ENCODE measurements at places on chromosomes 1 and 21. TPM values are rescaled to one million over a fixed set of nuclear protein-coding genes. Genes with fewer than 3 reads are reported as not detected.

- H3K4me3 ChIP-seq = peak within 1 kb of the TSS; percentile 81
Measured at GRCh38 chr1:71047635-71048607, at the start of gene PTGER3. TSS of gene PTGER3 (minus strand) at chr1:71047816. CDS start at chr1:71047577, 239 bp downstream.

DNA sequence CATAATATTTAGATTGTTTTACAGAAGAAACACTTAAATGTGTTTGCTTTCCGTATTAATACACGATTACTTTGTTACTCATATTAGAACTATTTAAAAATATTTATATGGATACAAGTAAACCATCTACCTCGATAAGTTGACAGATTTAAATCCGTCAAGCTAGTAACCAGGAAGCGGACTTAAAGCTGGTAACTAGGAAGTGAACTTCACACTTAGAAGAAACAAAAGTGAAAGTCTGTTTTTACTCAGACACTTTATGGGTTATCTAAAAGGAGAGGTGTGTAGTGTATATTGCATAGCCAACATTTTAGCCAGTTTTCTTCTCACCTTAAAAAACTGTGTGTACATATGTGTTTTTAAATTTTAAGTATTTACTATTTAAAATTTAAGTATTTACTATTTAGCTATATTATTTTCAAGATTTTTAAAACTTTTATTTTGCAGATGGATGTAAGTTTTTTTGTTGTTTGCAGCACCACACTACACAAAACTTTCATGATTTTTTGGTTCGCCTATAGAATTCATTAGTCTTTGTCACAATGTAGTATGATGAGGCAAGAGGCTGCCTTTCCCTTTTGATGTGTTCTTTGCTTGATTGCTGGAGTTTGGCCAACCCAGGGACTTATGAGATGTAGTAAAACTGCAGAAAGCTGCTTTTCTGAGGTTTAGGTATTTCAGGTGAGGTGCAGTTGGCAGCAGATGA is 2.7 kb downstream of the USP25 start:
- H3K4me1 ChIP-seq = peaks cover 17% of the 10 kb centered on the region
- peak overlapping the region; percentile 98 for H3K4me3 ChIP-seq
- H3K27me3 ChIP-seq = no peaks in the 10 kb centered on the region
- peak overlapping the region; percentile 96 for H3K27ac ChIP-seq

DNA sequence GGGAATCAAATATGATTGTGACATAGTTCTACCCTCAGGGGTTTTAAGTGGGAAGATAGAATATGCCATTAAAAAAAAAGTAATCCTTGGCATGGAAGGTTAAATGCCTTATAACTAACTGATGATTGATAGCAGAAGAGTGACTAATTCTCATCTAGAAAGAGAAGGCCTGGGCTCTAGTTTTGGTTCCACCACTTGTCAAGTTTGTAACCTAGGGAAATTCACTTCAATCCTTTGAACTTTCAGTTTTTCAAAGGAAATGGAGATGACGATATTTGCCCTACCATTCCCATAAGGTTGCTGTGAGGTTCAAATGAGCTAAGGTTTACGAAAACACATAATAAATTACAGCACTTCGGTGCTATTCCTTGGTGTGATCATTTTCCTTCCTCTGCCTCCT is 88.5 kb downstream of the GPR88 start:
- H3K4me3 ChIP-seq = no peak overlapping the region
- H3K27me3 ChIP-seq = peaks cover 3% of the 10 kb centered on the region
- H3K4me1 ChIP-seq = no peaks in the 10 kb centered on the region
- H3K27ac ChIP-seq = no peak overlapping the region
- no peaks in the 10 kb centered on the region for H3K36me3 ChIP-seq
- no peak for DNase-seq

The RNU1-2 gene
- polyA plus RNA-seq = not detected

The ELAPOR1 gene
- polyA plus RNA-seq = 6.7 TPM

- H3K36me3 ChIP-seq = no peaks in the 10 kb centered on the region
- no peak overlapping the region for H3K27ac ChIP-seq
Measured at GRCh38 chr21:21631961-21632360, 633.8 kb downstream of the NCAM2 start.

The PTCH2 gene
- not detected for polyA plus RNA-seq

- no peaks in the 10 kb centered on the region for H3K36me3 ChIP-seq
- H3K4me1 ChIP-seq = no peaks in the 10 kb centered on the region
- no peak for DNase-seq
- no peaks in the 10 kb centered on the region for H3K27me3 ChIP-seq
- no peak overlapping the region for H3K4me3 ChIP-seq
- H3K27ac ChIP-seq = no peak overlapping the region
Measured at GRCh38 chr1:9166289-9167235, 37.7 kb upstream of the GPR157 start.

DNA sequence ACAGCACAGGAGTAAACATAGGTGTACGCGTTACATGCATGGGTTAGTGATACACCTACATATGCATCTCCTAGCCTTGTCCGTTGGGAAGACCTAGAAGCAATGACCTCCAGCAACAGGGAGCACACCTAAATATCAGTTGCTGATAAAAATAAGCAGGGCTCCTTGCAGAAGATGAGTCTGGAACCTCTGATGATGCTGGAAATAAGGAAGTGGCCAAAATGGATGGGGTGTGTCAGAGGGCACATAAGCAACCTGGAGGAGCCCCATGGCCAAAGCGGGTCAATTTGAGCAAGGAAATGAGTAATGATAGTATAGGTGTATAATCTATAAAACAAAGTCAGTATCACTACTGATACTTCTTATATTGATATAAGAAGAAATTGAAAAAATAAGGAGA is 13.7 kb downstream of the ADARB1 start:
- peak overlapping the region; percentile 86 for H3K27ac ChIP-seq
- no peak for DNase-seq
- H3K27me3 ChIP-seq = no peaks in the 10 kb centered on the region
- no peaks in the 10 kb centered on the region for H3K36me3 ChIP-seq
- H3K4me1 ChIP-seq = peaks cover 42% of the 10 kb centered on the region
- H3K4me3 ChIP-seq = peak overlapping the region; percentile 64

- H3K36me3 ChIP-seq = peaks cover 2% of the 10 kb centered on the region
- no peak overlapping the region for H3K4me3 ChIP-seq
- no peak overlapping the region for H3K27ac ChIP-seq
Measured at GRCh38 chr1:185351734-185352466, 34.9 kb upstream of the IVNS1ABP start.
